ENCODE measurements at places on chromosomes 1 and 21.

DNA sequence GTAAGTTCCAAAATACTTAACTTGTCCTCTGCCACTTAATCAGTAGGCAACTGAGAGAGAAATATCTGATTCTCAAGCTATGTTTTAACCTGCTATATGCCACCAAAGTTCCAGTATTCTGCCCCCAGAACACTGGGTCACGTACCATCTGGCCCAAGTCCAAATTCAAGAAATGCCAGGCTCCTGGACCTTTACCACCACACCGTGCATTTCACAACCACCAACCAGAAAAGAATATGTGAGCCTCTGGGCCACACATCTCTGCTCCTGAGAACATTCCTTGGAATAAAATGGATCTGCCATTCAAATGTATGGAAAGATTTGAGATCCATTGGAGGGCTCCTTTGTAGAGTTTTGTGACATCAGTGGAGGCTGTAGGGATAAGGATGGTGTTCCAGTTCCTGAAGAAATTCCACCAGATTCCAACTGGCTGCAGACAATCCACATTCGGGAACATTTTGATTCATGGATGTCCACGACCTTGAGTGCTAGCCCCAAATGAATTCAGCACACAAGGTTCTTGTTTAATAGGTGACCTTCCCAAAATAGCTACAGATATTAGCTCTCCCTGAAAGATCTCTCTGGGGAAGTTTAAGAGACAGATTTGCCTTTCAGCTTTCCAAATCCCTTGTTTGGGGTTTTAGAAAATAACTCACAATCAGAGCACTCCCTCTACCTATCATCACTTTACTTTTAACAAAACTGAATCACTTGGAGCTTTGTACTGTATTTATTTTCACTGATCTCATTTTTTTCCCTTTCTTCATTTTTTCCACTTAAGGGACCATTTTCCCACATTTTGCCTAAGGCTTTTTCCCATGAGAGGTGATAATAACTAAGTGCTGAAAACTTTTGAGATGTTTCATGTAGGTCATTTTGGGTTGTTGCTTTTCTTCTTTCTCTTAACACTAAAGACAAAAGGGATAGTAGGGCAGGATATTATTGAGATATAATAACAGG is 128.4 kb upstream of the ZC3H11B start:
- DNase-seq = no peak

DNA sequence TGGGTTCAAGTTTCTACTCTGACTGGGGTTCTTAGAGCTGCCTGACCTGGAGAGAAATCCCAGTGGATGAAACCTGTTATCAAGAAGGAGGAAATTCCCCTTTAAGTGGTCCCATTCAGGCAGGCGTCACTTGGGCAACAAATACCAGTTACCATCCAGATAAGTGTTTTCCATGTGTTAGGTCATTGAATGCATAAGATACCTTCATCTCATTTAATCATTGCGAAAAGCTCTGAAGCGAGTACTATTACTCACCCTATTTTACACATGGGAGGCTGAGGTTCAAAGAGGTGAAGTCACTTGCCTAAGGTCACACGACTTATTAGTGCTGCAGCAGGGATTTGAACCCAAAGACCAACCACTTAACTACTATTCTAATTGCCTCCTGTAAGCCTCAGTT is 45.5 kb upstream of the RPL11 start:
- DNase-seq = no peak

DNA sequence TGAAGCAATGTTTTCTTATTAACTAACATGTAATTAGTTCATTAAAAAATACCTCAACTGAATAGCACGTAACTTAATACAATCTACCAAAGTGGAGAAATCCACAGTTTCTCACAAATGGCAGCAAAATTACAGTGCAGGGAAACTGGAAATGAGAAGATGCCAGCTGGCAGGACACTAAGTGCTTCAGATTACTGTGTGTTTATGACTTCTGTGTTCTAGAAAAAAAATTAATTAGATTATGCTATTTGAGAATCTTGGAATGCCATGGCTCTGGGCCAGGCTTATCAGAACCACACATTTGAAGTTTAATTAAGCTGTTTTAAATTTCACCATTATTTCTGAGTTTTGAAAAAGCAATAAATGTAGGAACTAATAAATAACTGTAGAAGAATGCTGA is 357.6 kb downstream of the TGFB2 start:
- no peak for DNase-seq

DNA sequence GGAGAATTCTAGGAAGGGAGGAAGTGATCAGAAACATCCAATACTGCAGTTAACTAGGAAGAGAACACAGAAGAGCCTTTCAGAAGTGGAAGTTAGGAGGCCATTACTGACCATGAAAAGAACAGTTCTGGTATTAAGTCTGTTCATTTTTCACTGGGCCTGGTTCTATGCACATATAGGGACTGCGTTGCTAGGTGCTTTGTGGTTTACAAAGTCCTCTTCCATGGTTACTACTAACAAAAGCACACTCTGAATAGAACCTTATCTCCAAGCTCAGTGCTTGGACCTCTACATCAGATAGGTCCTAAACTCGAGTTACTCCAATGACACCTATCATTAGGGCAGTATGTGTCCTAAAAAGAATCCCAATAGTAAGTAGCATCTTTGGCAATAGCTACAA is 75.4 kb downstream of the RPAP2 start:
- DNase-seq = no peak

DNA sequence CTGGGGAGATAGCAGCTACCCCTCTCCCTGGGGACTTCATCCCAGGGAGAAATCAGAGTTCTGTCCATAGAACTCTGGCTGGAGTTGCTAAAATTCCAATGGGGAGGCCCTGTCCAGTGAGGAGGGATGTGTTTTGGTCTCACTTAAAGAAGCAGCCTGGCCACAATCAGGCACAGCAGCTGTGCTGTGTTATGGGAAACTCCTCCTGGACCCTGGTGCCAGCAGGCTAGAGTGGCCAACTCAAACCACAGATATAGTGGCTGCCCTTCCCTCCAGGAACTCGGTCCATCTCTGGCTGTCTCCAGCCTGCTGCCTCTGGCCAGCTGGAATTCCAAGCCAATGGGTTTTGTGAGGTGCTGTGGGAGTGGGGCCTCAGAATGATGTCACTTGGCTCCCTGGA is 37.4 kb upstream of the SAMD11 start:
- no peak for DNase-seq

DNA sequence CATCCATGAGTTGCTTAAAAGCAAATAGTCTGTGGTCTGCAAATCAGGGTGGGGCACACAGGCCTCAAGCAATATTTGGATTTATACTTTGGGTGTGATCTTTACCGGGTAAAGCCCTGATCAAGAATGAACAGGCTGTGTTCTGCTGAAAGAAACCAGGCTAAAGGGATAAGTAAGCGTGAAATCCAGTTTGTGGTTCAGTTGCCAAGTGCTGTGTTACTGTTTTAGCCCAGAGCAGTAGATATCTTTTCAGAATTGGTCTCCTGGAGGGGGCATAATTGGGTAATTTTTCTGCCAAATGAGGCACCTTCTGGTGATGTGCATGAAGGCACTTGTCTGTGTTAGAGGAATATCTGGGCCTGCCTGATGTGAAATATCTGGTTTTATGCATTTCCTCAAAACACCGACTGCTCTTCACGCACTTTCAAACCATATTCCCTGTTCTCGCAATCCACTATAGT is 21.4 kb downstream of the AIM2 start:
- no peak for DNase-seq

- DNase-seq = no peak
Observed at GRCh38 chr1:26771643-26772321, 16.0 kb upstream of the PIGV start.

GRCh38 chr1:208243527-208243966 is 637 bp downstream of the PLXNA2 start:
- DNase-seq = no peak

GRCh38 chr21:22657781-22658180 is 1659.6 kb downstream of the NCAM2 start:
- no peak for DNase-seq

DNA sequence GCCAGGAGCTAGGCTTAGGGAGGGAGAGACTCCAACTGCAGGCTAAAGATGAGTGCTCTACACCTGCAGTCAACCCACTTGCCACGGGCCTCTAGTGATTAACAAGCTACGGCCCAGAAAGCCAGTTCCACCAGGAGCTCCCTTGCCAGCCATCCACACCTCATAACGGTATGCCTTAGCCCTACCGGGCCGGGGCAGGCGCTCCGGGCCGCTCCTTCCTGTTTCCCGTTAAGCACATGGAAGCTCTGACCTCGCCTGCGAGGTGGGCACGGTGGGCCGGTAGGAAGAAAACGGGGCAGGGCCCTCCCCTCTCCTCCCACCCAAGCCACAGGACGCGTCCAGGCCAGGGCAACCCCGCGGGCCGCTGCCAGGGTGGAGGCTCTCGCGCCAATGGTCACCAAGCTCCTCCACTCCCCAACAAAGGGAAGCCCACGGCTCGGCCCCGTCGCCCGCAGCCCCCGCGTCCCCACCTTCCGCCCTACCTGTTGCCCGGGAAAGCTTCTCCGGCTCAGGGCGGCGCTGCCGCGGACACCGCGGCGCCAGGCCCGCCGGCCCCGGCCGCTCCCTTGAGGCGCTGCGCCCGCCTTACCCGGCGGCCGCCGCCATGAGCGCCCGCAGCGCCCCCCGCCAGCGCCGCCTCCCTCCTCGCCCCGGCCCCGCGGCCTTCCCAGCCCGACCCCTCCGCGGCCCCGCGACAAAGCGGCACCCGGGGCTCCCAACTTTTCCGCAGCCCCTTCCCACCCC is 627 bp downstream of the CERS2 start:
- peak; percentile 3 for DNase-seq

DNA sequence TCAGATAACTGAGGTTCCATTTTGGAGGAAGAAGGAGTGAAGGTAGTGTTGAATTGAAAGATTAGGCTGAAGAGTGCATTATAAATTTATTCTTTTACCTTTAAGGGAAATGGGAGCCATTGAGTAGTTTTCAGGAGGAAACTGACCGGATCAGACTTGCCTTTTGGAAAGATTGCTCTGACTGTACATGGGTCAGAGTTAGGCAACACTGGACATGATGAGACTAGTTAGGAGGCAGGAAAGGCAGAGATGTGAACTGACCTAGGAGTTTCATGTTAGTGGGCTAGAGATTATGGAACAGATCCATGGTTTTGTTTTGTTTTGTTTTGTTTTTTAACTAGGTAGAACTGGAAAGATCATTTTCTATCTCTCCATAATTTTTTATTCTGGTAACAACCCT is 78.2 kb downstream of the SNX7 start:
- no peak for DNase-seq

- no peak for DNase-seq
Observed at GRCh38 chr1:201274616-201275252, 8.6 kb upstream of the PKP1 start.

DNA sequence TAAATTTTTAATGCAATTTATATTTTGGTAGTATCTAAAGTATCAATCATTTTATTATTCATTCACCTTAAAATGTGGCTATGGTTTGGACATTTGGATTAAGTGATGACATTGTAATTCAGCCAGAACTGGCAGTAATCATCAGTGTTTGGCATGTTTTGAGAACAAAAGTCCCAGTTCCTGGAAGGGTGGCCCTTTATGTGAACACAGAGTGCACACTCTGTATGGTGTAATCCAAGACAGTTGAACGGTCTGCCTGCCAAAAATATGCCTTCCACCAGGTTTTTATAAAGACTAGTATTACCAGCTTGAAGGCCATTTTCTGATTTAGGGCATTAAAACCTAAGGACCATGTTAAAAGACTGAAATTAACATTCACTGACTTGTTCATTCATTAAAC is 448.7 kb downstream of the LTN1 start:
- no peak for DNase-seq

DNA sequence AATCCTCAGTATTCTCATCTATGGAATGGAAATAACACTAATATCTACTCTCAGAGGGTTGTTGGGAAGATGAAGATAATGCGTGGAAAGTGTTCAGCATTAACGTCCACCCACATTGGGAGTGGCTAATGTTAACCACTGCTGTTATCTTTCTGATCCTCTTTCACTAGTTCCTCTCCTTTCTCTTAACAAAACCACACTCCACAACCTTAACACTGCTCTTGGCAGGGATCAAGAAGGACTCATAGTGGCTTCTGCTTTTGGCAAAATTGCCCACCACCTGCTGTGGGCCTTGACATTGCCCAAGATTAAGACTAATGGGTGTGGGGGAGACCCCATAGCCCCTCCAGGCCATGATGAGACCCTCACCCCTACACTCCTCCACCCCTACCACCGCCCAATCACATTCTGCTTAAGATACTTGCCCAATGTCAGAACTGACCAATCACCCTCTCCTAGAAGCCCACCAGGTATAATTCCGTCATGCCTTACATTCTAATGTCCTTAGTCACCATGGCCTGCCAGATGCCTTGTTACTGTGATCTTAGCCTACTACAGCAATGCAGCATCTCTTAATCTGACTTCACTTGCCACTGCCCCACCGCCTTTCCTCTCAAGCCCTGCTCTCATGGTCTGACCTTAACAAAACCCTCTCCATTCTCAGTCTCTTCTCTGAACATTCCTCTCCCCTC is 27.1 kb downstream of the DHCR24 start:
- no peak for DNase-seq

- no peak for DNase-seq
Observed at GRCh38 chr1:214154596-214155292, 126.2 kb upstream of the SMYD2 start.

DNA sequence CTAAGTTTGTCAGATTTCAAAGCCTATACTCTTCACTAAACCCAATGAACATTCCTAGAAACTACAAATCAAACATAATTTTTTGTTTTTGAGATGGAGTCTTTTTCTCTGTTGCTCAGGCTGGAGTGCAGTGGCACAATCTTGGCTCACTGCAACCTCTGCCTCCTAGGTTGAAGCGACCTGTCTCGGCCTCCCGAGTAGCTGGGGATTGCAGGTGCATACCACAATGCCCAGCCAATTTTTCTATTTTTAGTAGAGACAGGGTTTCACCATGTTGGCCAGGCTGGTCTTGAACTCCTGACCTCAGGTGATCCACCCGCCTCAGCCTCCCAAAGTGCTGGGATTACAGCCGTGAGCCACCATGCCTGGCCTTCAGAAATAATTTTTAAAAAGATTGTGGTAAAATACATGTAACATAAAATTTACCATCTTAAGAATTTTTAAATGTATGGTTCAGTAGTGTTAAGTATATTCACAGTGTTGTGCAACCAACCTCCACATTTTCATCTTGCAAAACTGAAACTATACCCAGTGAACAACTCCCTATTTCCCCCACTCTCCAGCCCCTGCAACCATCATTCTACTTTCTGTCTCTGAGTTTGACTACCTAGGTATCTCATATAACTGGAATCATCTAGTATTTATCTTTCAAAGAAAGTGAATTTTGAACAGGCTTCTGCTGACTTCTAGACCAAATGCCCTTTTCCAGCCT is 2.7 kb upstream of the CFAP141 start:
- DNase-seq = no peak

- DNase-seq = no peak
Observed at GRCh38 chr1:153490272-153491051, 30.0 kb upstream of the S100A7 start.

- no peak for DNase-seq
Observed at GRCh38 chr1:203462878-203463277, 12.7 kb upstream of the PRELP start.

GRCh38 chr1:224851848-224852261 is 77.6 kb upstream of the DNAH14 start:
- DNase-seq = no peak

- DNase-seq = no peak
Observed at GRCh38 chr1:32521165-32521564, 18.1 kb upstream of the ZBTB8A start.

GRCh38 chr1:240734001-240734400 is 122.0 kb upstream of the GREM2 start:
- DNase-seq = no peak

GRCh38 chr1:20089328-20090077 is 19.5 kb downstream of the PLA2G5 start:
- no peak for DNase-seq

GRCh38 chr1:23563003-23563402 is 3.7 kb upstream of the ID3 start:
- DNase-seq = no peak

Data from activated naive CD8-positive, alpha-beta T cell treated with anti-CD3 and anti-CD28 coated beads, Interleukin-2, amount 50 U/mL, for 16 hours (primary cell).